ENCODE measurements at places on chromosomes 3 and 15.

DNA sequence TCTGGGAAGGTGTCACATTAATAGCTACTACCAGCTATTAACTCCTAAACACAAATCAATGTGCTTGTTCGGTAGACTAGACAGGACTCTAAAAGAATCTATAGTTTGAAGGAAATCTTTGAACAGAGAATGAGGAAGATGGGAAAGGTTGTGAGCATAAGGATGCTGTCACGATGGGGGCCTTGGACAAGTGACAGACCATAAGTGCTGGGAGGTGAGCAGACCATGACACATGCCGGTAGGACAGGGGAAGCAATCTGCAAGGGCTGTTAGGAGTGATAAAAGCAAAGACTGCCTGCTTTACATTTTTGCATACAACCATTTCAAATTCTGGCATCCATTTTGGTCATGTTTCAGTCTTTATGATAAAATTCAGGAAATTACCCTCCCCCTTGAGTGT, 645.8 kb downstream of the ROBO2 start:
- DNase-seq, result no peak

- no peak for DNase-seq
Measured at GRCh38 chr3:183497313-183497712, 58.2 kb downstream of the KLHL6 start.

- no peak for DNase-seq
Measured at GRCh38 chr3:71702131-71703024, 22.8 kb downstream of the EIF4E3 start.

GRCh38 chr3:198107840-198108734, 148.1 kb downstream of the LMLN start:
- DNase-seq, result no peak

- no peak for DNase-seq
Measured at GRCh38 chr3:190155752-190156151, 35.1 kb upstream of the P3H2 start.

Measured in ureter (tissue), 1 donor.